ENCODE measurements at places on chromosomes 6 and 20.

DNA sequence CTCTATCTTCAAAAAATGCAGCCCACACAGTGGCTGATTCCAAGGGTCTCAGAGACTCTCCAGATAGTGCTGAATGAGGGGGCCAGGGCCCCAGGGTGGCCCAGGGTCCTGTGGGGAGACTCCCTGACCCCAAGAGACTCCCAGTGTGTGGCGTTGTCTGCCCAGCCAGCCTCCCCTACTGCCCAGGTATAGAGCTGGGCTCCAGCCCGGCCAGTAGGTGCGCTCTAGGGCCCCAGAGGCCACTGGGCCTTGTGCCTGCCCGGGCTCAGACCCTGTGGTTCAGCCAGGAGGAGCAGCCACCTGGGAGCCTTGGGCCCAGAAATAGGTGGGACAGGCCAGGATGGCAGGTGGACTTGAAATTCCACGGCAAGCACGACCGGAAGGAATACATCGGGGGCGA is 30.3 kb upstream of the GATA5 start:
- no peak for DNase-seq

GRCh38 chr6:20978151-20978614 is 443.9 kb downstream of the CDKAL1 start:
- DNase-seq, result no peak

- DNase-seq, result no peak
These were observed 64.1 kb downstream of the MMS22L start for GRCh38 chr6:97218912-97219311.

- no peak for DNase-seq
These were observed 142.3 kb downstream of the ATXN1 start for GRCh38 chr6:16618962-16619361.

DNA sequence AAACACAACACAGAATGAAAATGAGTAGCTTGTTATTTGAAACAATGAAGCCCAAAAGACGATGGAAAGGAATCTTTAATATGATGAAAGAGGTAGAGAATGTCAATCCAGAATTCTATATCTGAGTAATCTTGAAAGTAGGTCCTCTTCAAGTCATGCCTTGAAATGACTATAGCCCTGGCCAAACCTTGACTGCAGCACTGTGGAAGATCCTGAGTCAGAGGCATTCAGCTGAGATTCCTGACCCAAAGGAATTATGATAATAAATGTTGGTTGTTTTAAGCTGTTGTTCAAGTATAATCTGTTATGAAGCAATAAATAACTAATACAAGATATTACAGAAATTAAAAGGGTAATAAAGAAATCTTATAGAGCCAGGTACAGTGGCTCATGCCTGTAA is 64.8 kb downstream of the IBTK start:
- no peak for DNase-seq

DNA sequence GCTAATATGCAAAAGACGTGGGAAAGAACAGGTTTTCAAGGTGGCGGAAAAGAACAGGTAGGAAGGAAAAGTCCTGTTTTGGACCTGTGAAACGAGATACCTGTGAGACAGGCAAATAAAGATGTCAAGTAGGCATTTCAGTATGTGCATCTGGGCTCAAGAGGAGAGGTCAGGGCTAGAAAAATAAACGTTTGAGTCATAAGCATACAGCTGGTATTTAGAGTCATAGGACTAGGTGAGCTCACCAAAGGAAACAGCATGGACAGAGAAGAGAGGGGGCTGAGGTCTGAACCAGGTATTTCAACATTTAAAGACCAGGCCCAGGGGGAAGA is 14.9 kb downstream of the MTFR2 start:
- no peak for DNase-seq

DNA sequence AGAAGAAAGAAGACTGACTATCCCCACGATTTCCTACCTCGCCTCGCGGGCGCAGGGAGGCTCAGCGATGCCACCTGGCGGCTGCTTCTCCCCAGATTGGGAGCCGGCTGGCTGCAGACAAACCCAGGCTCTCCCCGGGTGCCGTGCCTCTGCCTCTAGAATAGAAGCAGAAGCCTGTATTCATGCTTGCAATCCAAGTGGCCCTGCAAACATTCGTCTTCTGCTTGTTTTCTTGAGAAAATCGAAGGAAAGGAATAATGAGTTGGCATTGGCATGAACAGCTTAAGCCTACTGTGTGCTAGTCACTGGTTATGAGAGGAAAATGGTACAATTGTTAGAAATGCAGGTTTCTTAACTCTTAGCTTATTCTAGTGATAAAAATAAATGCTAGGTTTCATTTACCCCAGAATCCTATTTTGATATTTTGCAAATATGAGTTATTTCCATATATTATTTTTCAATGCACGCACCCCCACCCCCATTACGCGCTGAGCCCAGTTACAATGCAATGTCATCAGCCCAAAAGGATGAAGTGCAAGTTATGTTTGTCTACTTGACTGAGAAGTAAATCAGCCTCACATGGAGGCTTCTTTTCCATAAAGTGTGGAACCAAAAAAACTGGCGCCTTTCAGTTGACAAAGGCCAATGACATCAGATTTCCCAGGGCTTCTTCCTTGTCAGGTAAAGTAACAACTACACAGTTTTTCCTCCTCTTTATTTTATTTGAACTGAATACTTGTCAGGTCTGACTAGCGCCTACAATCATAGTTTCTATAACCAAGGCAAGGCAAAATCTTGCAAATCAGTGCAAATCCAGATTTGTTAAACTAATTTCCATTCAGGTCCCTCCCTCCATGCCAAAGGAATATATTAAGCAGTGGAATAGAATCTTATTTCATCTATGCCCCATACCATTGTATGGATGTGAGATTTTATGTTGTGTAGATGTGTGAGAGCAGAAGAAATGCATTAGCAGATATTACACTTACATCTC is 3.9 kb upstream of the SOX4 start:
- DNase-seq, result peak; percentile 83

DNA sequence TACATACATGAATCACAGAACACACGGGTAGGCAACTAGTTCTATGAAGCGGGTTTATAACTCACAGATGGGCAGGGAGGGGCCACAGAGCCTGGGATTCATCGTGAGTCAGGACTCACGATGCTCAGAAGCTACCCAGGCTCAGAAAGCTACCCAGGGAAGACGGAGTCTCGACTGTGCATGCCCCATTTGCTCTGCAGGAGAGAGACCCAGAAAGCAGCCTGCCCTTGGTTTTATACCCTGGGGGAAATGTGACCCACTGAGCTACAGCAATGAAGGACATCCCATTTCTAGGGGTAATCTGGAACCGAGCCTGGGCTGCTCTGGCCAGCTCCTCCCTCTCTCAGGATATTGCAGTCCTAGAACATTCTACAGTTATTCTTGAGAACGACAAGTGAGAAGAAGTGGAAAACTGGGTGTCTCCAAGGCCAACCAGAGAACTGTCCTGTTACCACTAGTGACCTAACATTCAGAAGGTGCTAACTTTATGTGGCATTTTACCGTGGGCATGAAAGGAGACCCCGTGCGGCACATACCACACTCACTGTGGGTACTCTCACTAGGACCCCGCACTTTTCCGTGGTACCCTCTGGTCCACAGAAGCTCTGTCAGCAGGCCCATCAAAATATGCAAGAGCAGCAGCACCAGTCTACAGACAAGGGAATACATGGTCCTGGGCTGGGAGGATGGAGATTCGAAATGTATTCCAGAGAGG is 201.9 kb upstream of the PMEPA1 start:
- no peak for DNase-seq

DNA sequence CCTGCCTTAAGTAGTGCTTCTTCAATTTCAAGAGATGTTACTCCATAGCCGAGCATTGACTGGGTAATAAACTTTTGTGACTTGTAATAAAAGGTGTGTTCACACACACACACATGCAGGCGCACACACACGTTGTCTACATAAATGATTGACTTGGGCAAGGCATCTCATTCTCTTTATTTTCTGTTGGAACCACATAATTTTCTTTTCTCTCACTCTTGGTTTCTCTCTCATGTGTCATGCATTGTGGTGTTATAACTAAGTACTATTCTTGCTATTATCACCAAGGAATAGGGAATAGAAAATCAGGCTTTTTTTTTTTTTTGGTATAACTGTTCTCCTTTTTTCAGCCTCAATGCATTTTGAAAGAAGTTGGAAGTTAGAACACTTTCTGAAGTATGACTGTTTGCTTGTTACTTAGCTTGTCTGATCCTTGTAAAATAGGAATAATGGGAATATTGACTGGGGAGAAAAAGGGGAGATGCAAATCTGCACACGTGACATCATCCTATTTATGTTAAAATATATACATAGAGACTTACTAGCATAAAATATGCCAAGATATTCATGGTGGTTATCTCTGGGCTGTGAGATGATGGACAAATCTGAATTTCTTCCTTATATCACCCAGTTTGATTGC is 26.1 kb upstream of the CD83 start:
- no peak for DNase-seq

- DNase-seq, result no peak
These were observed 1.5 kb upstream of the IPCEF1 start for GRCh38 chr6:154358019-154358545.
